NCI-H510A (cell line): ENCODE measurements at places on chromosomes 12 and 14.
A peak's percentile ranks its signal among the peaks of the same experiment; 100 is the strongest.

DNA sequence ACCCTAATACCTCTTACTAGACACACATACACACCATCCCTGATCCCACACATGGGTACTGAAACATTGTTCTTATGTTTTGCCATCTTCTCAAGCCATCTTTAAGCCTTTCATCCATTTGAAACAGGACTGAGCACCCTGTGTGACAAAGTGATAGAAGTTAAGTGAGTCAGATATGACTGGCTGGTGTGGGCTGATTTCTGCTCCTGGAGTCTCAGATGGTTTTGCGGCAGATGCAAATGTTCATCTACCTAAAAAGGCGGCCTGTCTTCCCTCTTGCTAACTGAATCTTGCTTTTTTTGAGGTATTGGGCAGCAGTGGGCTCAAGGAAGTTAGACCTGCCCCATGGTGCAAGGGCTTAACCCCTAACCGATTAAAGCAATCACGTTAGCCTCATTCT, 30.4 kb upstream of the PKP2 start:
- no peak for DNase-seq

DNA sequence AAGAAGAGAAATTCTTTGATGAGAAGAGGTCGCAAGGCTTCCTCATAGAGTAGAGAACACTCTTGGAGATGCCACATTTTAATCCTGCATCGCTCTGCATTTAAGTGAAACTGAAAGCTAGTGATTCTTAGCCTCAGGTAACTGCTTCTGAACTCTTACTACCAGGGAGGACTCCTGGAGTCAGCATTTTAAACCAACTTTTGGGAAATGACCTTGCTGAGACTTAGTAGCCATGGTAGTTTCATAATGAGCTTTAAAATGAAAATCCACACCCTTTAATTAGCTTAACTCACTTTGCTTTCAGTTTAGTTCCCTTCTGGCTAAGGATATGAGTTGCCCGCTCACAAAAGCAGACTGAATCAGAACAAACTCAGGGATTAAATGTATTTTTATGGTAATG, 80.3 kb downstream of the SYNE2 start:
- DNase-seq: no peak

- no peak for DNase-seq
These were observed 146.3 kb downstream of the SCARB1 start for GRCh38 chr12:124717318-124717717.

DNA sequence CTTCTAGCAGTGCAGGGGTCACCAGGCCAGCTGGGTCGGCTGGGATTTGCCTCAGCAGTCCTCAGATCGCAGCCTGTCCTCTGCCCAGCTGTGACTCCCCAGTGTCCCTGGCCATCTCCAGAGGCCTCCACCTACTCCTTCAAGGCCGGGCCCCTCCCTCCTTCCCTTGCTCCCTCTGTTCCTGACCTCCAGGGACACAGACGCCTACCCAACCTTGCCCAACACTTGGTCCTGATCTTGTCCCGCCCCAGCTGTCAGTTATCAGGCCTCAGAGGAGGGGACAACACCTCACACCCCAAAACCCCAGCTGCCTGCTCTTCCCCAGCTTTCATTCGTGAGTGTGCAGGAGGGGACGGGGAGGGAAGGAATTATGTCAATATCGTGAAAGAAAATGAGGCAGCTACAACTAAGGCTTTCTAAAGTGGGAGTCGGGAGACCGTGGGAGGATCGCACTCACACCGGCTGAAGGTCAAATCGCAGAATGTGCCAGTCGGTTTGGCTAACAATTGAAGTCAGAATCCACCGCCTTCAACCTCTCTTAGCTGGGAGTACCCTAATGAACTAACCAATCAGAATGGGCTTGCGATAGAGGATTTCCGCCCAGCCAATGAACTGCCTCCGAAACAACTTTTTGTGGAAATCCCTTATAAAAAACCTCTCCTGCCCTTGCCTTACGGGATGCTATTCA, 9.4 kb upstream of the PLBD2 start:
- DNase-seq: no peak

- DNase-seq: no peak
These were observed 74.4 kb downstream of the ALG10B start for GRCh38 chr12:38391007-38391406.

DNA sequence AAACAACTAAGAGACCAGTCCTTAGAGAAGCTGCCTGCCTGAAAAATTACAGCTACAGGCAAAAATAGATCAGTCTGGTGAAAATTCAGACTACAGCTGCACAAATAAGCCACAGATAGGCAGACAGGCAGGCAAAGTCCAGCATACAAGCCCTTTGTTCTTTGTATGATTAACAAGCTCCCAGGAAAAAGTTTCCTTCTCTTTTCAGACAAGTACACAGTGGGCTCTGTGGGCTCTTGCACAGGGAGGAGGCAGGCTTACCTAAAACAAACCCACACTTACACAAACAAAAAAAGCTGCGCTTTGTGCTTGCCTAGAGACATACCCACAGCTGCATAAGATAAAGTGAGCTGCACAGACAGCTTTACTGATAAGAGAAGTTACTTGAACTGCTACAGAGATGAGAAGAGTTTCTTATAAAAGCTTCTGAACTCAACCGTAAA, 7.7 kb downstream of the OR6C68 start:
- no peak for DNase-seq

- no peak for DNase-seq
These were observed 44.2 kb downstream of the LTBP2 start for GRCh38 chr14:74567646-74568379.

DNA sequence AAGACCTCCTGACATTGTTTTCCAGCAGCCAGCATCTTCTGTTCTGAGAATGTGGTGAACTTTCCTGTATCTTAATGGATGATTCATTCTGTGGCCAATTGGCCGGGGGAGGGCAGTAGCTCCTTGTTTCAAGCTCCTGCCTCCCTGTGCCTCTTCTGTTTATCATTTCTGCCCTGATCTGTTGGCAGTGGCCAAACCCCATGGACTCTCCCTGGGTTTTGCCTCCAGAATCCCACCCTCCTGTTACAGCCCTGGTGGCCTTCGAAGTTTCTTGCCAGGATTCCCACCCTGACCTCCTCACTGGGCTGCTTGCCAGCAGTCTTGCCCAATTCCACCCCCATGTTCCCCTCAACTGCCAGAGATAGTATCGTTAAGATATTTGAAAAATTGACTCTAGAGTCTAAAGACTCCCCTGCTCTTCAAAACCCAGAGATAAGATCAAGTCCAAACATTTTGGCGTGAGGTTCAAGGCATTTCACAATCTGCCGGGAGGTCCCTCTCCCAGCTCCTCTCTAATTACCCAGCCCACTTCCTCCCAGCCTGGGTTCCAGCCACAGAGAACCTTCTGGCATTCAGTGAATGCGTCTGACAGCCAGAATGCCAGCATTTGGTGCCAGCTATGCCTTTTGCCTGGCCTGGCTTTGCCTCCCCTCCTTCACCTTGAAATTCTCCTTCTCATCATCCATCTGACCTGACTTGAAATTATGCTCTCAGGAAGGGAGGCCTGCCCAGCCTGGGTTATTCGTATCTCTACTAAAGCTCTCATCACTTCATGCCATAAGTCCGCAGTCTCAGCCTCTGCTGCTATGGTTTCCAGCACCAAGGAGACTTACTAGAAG, 37.7 kb upstream of the TXNRD1 start:
- DNase-seq: no peak

DNA sequence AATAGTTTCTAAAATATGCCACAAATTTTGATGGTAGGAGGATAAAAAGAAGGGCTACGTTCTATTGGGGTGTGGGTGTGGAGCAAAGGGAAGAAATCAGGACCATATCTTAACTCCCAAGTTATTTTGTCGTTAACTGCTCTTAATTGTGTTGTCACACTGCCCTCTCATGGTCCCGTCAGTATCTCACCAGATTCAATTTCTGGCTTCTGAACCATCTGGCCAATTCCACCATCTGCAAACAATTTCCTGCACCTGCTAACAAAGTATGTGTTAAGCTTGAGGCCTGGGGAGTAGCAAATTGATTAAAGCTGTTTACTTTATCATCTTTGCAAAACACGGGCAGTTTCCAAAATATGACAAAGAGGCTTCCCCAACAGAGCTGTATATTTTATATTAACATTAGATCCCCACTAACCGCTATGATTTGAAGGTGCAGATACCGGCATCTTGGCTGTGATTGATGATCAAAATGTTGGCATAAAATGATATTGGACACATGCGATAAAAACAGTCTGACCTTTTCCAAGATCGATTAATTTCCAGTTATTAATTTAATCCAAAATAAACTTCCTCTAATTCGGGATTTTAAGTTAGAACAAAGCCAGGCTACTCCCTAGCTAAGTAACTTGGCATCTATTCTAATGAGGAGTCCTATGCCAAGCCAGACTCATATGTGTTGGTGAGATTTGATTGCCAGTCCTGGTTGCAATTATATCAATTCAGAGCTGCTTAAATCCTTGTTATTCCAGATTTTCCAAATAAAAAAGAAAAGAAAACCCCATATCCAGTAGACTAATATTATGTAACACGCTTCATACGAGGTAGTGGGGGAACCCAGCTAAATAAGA, 6.9 kb upstream of the DNM1L start:
- DNase-seq: no peak

- no peak for DNase-seq
These were observed 63.4 kb upstream of the GPATCH2L start for GRCh38 chr14:76088326-76088725.

GRCh38 chr14:85482552-85482951, 47.4 kb upstream of the FLRT2 start:
- DNase-seq: no peak

DNA sequence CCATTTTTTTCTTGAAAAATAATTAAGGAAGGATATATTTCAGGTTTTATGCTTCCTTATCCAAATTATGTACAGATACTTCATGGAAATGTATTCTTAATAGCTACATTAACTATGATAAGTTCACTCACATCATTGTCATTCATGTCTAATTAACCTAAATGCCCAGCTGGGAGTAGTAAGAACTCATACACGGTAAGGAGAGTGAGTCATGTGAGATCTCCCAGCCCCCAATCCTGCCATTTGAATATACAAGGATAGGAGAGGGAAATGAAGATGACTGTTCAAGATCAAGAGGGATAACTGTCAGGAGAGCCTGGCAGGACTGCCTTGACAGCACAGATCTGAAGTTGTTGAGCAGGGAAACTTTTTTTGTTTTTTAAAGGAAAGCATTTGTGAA, 343.4 kb upstream of the USP15 start:
- DNase-seq: no peak

- DNase-seq: no peak
These were observed 413.2 kb downstream of the DPF3 start for GRCh38 chr14:72480464-72481243.

GRCh38 chr12:56157201-56158028, 744 bp upstream of the MYL6 start:
- peak; percentile 63 for DNase-seq

DNA sequence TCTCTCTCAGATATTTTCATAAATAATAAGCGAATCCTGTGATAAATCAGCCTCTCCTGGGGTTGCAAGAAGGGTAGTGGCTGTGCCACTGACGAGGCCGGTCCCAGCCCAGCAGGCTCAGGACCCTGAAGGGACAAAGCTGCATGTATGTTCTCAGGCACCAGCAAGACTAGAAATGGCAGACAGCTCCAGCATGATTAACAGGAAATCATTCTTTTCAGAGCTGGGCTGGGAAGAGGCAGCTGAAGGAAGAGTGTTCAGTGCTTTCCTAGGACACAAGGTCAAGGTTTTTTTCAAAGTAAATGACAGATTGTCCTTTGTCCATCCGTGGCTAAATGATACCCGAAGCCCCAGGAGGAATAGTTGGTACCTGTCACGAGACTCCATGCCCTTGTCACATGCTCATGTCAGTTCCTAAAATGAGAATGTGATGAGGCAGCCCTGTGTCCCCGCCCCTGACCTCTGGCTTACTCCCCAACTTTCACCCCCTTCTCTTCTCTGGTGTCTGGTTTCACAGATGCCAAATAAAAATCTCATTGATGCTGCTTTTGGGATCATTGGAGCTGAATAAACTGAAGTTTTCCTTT, 65.1 kb downstream of the PPP1R36 start:
- DNase-seq: no peak

DNA sequence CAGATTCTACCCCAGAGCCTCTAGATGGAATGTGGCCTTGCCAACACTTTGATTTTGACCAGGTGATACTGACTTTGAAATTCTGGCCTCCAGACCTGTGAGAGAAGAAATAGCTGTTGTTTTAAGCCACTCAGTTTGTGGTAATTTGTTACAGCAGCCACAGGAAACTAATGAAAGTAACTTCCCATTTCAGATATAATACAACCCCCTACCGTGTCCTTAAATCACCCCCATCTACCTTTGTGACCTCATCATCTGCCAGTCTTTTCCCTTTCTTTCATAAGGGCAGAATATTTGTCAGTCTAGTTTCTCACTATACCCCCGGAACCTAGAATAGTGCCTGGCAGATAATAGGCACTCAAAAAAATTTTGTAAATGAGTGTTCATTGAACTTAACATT, 39.6 kb downstream of the PPP4R4 start:
- no peak for DNase-seq

DNA sequence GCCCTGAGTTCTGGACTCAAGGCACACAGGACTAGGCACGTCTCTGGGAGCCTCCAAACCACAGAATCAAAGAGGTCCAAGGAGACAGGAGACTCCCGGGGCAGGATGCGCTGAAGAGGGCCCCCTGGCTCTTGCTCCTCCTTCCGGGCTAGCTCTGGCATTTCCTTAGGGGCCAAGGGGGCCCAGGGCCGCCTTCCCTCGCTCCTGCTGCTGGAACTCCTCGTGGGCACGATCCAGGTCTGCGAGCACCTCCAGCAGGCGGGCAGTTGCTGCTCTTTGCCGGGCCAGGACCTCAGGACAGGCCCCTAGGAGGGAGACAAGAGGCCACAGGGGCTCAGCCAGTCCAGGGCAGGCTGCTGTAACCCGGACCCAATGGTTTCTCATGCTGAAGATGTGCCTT, 35.8 kb downstream of the RASAL1 start:
- DNase-seq: no peak

- no peak for DNase-seq
These were observed 1209.5 kb downstream of the SLC16A7 start for GRCh38 chr12:60805364-60805763.

GRCh38 chr14:24132061-24132685, 1.7 kb downstream of the FITM1 start:
- peak; percentile 52 for DNase-seq

GRCh38 chr12:96522690-96523089, 33.3 kb downstream of the CFAP54 start:
- no peak for DNase-seq
